ENCODE measurements at places on chromosomes 11 and 22.
A peak's percentile ranks its signal among the peaks of the same experiment; 100 is the strongest.

- H3K4me1 ChIP-seq, result no peaks in the 10 kb centered on the region
- no peak for DNase-seq
- H3K4me3 ChIP-seq, result no peak overlapping the region
- H3K36me3 ChIP-seq, result no peaks in the 10 kb centered on the region
- no peak overlapping the region for H3K27ac ChIP-seq
These were observed 118.9 kb downstream of the MICAL3 start for GRCh38 chr22:17905445-17905844.

- no peak overlapping the region for H3K27ac ChIP-seq
- H3K4me3 ChIP-seq, result no peak overlapping the region
- DNase-seq, result no peak
These were observed 8.5 kb downstream of the SWAP70 start for GRCh38 chr11:9672288-9672916.

- no peak for DNase-seq
- no peak overlapping the region for H3K4me3 ChIP-seq
- H3K36me3 ChIP-seq, result peaks cover 22% of the 10 kb centered on the region
- no peaks in the 10 kb centered on the region for H3K27me3 ChIP-seq
- peaks cover 13% of the 10 kb centered on the region for H3K4me1 ChIP-seq
- H3K27ac ChIP-seq, result peak overlapping the region; percentile 61
These were observed 13.4 kb upstream of the GRK2 start for GRCh38 chr11:67252831-67253239.

- H3K4me3 ChIP-seq, result no peak overlapping the region
- peaks cover 9% of the 10 kb centered on the region for H3K4me1 ChIP-seq
- no peaks in the 10 kb centered on the region for H3K27me3 ChIP-seq
- H3K27ac ChIP-seq, result no peak overlapping the region
These were observed 8.4 kb downstream of the PPME1 start for GRCh38 chr11:74179234-74180052.

- H3K27me3 ChIP-seq, result no peaks in the 10 kb centered on the region
- H3K27ac ChIP-seq, result no peak overlapping the region
- no peak overlapping the region for H3K4me3 ChIP-seq
- peaks cover 13% of the 10 kb centered on the region for H3K4me1 ChIP-seq
- DNase-seq, result no peak
These were observed 79.1 kb upstream of the KCNQ1OT1 start for GRCh38 chr11:2778630-2779498.

DNA sequence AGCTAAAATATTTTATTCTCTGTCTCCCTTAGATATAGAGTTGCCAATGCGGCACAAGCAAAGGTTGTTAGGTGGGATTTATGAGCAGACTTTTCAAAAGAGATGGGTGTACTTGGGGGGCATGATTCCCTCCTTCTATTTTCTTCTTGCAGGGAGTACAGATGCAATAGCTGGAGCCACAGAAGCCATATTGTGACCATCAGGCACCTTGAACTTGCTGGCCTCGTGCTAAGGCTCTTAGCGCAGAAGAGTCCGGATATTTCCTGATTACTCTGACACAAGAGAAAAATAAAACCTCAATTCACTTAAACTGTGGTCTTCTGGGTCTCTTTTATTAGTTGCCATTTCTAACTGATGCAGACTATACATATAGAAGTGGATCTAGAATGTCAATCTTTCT is 547.4 kb downstream of the MIAT start:
- H3K4me3 ChIP-seq, result no peak overlapping the region
- DNase-seq, result no peak
- no peaks in the 10 kb centered on the region for H3K36me3 ChIP-seq
- no peak overlapping the region for H3K27ac ChIP-seq
- H3K4me1 ChIP-seq, result no peaks in the 10 kb centered on the region
- H3K27me3 ChIP-seq, result peaks cover 2% of the 10 kb centered on the region

DNA sequence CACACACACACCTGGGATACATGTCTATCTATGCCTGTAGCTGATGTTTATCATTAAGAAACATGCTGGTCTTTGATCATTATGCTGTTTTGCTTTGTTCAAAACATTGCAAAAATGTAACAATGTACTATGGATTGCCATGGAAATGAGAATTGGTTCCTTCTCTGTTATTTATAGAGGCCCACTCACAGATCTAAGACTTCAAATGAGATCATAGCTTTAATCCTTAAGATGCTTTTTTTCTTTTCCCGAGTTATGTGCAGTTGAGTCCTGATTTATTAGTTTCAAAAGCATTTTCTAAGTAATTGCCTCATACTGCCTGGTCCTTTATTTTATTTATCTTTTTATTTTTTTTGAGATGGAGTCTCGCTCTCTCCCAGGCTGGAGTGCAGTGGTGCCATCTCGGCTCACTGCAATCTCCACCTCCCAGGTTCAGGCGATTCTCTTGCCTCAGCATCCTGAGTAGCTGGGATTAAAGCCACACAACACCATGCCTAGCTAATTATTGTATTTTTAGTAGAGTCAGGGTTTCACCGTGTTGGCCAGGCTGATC is 131.4 kb downstream of the LUZP2 start:
- no peaks in the 10 kb centered on the region for H3K27me3 ChIP-seq
- H3K4me3 ChIP-seq, result no peak overlapping the region
- H3K4me1 ChIP-seq, result no peaks in the 10 kb centered on the region
- no peak for DNase-seq
- no peak overlapping the region for H3K27ac ChIP-seq

- peaks cover 23% of the 10 kb centered on the region for H3K27me3 ChIP-seq
- no peak for DNase-seq
- no peak overlapping the region for H3K4me3 ChIP-seq
- peaks cover 2% of the 10 kb centered on the region for H3K36me3 ChIP-seq
These were observed 56.4 kb downstream of the SNX19 start for GRCh38 chr11:130859886-130860285.

DNA sequence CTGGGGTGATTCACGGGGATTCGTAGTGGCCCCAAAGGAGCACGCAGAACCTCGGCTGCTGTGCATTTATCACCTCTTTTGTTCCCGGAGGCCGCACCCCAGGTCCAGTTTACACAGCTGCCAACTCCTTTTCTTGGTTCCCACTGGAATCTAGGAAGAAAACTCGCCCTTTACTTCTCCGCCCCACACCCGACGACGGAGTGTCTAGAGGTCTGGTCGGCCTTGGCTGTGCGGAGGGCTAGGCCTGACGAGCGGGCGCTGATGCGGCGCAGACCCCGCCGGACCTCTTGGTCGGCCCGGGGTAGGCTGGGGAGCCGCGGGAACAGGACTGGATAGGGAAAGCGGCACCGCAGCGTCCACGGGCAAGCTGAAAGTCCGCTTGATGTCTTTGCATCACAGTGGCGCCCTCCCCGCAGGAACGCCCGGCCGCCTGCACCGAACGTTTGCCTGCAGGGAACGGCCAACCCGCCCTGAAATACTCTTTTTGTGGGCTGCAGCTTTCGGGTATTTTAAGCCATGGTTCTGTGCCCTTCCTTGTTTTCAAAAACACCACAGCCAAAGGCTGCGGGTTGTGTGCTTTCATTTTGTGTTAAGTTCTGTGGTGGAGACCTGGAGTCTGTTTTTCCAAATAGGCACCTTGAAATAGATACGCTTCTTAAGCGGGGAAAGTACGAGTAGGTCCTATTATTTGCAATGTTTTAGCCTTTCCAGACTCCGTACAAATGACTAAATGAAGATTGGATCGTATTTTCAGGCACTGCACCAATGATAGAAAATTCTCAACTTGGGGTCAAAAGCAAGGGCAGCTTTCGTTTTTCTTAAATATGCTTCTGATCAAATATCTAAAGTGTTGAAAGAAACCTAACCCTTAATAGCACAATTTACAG is 829 bp upstream of the ZBED5 start:
- H3K27me3 ChIP-seq, result no peaks in the 10 kb centered on the region
- peak overlapping the region; percentile 96 for H3K27ac ChIP-seq
- peaks cover 22% of the 10 kb centered on the region for H3K36me3 ChIP-seq
- peak overlapping the region; percentile 94 for H3K4me3 ChIP-seq
- peak; percentile 46 for DNase-seq
- H3K4me1 ChIP-seq, result peaks cover 56% of the 10 kb centered on the region

DNA sequence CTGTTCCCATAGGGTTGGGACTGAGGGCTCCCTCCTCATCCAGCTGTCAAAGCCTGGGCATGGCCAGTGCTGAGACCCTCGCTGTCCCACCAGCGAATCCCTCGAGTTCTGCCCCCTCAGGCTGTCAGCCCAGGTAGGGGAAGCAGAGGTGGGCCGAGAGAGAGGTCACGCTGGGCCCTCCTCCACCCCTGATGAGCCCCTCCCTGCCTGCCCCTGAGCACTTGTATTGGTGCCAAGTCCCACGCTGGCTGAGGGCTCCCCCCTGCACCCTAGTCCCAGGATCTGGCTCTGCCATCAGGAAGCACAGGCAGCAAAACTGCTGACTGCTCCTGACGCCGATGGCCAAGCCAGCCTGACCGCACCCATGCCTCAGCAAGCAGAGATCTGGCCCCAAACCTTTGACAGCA is 3.3 kb downstream of the PRR33 start:
- H3K36me3 ChIP-seq, result peaks cover 6% of the 10 kb centered on the region
- H3K4me3 ChIP-seq, result peak overlapping the region; percentile 63
- no peaks in the 10 kb centered on the region for H3K27me3 ChIP-seq
- H3K27ac ChIP-seq, result no peak overlapping the region
- DNase-seq, result no peak

DNA sequence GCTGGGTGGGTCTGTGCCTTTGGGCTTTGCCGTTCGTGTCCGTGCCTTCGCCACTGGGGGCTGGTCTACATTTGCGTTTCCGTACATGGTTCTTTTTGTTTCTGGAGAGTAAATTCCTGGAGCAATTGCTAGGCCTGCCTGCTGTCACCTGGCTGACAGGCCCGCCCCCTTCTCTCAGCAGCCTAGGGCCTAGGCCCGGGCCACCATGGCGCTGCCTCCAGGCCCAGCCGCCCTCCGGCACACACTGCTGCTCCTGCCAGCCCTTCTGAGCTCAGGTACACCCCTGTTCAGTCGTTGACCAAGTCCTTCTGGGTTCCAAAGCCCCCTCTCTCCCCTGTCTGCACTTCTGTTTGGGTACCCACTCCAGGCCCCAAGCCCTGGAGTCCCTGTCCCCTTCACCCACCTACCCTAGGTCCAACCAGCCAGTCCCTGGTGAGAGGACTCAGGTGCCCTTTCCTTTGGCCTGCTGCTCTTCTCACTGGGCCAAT is 649 bp downstream of the TMEM25 start:
- DNase-seq, result no peak
- H3K27ac ChIP-seq, result peak overlapping the region; percentile 74
- peaks cover 3% of the 10 kb centered on the region for H3K36me3 ChIP-seq
- peaks cover 29% of the 10 kb centered on the region for H3K4me1 ChIP-seq
- H3K4me3 ChIP-seq, result peak overlapping the region; percentile 93

- H3K4me3 ChIP-seq, result no peak overlapping the region
These were observed 10.4 kb downstream of the PACSIN2 start for GRCh38 chr22:43004362-43005035.

GRCh38 chr11:126488591-126489370 is 133.3 kb downstream of the ST3GAL4 start:
- H3K4me3 ChIP-seq, result no peak overlapping the region
- no peaks in the 10 kb centered on the region for H3K4me1 ChIP-seq
- no peak for DNase-seq
- H3K27ac ChIP-seq, result no peak overlapping the region
- H3K27me3 ChIP-seq, result no peaks in the 10 kb centered on the region

DNA sequence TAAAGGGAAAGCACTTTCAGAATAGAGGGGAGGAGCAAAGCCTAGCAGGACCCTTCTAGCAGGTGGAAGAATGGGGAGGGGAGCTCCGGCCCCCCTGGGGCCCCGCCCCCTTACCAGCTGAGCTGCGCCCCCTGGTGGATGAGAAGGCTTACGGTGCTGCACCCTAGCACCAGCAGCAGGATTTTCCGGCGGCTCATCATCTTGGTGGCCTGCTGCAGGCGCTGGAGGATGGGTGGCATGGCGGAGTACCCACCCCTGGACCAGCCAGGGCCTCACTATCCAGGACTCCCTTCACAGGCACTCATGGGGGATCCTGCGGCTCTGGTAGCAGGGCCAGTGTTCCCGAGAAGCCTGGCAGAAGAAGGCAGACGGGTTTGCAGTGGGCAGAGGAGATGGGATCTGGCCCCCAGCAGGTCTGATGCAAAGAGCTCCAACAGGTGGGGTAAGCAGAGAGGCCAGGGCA is 3.8 kb downstream of the GAL3ST3 start:
- H3K27ac ChIP-seq, result no peak overlapping the region
- H3K4me3 ChIP-seq, result peak overlapping the region; percentile 59
- DNase-seq, result peak; percentile 90
- peaks cover 17% of the 10 kb centered on the region for H3K27me3 ChIP-seq
- H3K4me1 ChIP-seq, result peaks cover 23% of the 10 kb centered on the region

DNA sequence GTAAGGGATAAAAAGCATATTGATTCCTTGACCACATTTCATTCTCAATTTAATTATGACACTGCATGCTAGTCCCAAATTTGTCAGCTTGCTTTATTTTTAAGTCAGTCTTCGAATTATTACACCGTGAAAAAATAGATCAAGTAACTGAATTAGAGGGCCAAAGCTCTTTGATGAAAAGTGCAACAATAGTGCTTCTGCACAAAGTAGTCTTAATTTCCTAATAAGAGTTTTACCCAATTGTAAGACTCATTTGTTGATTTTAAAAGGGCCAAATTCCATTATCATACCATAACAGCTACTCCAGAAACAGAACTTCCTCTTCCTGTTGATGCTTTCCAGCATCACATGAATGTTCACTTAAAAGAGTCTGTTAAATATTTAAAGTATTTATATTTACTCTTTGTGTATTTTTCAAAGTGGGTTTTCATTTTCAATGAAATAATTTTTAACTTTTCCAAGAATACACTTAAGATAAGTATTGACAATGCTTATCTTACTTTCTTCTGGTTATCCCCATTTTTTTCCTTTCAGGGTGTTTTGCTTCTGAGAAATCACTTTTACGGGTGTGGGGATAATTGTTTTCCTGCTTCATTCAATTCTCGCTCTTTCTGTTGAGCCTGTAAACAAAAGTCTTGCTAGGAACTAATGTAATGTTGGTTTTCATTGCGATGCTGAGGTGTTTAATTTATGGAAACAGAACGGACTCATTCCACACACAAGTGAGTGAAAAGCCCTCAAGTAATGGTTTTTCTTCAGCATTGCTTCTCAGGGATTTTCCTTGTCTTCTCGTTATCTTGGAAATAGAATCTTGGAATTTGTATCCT is 2.1 kb downstream of the ARHGEF12 start:
- H3K27ac ChIP-seq, result peak overlapping the region; percentile 11
- H3K4me1 ChIP-seq, result peaks cover 37% of the 10 kb centered on the region
- DNase-seq, result no peak
- H3K36me3 ChIP-seq, result peaks cover 2% of the 10 kb centered on the region
- peaks cover 54% of the 10 kb centered on the region for H3K27me3 ChIP-seq

GRCh38 chr22:47124961-47125360 is 362.5 kb downstream of the TBC1D22A start:
- peaks cover 12% of the 10 kb centered on the region for H3K4me1 ChIP-seq
- H3K36me3 ChIP-seq, result no peaks in the 10 kb centered on the region
- H3K4me3 ChIP-seq, result no peak overlapping the region
- H3K27me3 ChIP-seq, result no peaks in the 10 kb centered on the region

GRCh38 chr11:46719048-46719542 is at the start of gene F2:
F2 (plus strand) TSS chr11:46719213; CDS start chr11:46719236, 23 bp downstream.
- peaks cover 7% of the 10 kb centered on the region for H3K4me1 ChIP-seq
- no peaks in the 10 kb centered on the region for H3K27me3 ChIP-seq
- DNase-seq, result no peak
- H3K36me3 ChIP-seq, result no peaks in the 10 kb centered on the region
- no peak within 1 kb of the TSS for H3K4me3 ChIP-seq
- no peak within 1 kb of the TSS for H3K27ac ChIP-seq

DNA sequence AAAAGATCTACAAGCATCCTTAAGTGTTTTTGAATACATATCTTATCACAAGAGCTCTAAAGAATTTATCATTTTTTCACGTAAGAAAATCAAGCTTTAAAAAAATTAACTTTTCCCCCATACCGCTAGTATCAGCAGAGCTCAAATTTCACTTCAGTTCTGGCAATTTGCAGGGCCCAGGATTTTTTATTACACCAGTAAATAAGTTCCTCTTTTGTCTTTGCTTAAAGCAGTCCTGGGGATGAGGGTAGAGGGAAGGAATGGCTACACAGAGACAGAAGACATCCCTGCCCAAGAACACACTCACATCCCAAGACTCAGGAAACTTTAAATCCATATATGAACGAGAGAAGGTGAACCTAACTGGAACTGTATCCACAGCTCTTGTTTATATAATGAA is 22.6 kb upstream of the SORL1 start:
- H3K4me1 ChIP-seq, result peaks cover 35% of the 10 kb centered on the region
- no peak overlapping the region for H3K4me3 ChIP-seq
- no peak for DNase-seq

Data from activated T-cell treated with anti-CD3 and anti-CD28 coated beads, Interleukin-2, amount 50 U/mL, for 72 hours (primary cell).